ENCODE measurements at places on chromosomes 1 and 21.

DNA sequence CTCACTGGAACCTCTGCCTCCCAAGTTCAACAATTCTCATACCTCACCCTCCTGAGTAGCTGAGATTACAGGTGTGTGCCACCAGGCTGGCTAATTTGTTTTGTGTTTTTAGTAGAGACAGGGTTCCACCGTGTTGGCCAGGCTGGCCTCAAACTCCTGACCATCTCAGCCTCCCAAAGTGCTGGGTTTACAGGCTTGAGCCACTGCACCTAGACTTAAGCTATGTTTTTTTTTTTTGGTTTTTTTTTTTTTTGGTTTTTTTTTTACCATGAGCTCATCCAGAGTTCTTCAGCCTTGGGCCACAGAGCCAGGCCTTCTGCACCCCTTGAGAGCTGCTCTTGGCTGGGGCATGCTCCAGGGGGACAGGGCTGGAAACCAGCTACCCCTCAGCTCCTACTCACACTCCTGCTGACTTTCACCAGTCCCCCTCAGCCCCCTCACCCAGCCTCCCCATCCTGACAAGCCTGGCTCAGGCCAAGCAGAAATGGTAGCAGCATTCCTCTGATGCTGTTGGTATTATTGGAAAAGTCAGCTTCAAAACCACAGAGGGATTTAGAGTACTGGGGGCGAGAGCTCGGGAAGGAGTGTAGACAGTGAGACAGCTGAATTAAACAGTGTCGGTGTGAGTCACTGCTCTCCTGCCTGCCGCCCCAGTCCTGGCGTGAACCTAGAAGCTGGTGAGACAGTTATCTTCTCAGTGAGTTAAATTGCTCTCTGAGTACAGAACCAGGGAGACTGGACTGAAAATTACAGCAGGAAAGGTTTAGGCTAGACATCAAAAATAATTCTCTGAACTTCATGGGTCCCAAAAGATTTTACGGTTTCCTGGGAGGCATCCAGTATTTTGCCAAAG lies 63.7 kb downstream of the NAV1 start:
- DNase-seq: no peak

- no peak for DNase-seq
These were observed 52.8 kb upstream of the TBX15 start for GRCh38 chr1:119040906-119041305.

GRCh38 chr1:243943671-243944428 lies 93.8 kb upstream of the AKT3 start:
- DNase-seq: no peak

DNA sequence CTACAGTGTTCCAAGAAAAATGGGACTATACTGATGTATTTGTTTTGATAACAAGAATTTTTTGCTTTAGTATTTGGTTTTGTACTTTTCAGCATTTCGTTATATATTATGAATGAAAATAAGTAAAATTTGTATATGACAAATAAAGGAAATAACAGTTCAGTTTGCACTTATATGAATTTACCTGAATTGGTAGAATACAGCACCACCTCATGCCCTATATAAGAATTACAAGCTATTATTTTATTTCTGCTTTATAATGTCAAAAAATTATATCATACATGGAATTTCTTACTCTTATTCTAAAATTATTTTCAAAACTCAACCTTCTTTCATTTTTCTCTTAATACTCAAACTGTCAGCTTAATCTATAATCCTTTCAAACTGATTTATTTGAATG lies 14.6 kb downstream of the EFCAB7 start:
- DNase-seq: no peak

DNA sequence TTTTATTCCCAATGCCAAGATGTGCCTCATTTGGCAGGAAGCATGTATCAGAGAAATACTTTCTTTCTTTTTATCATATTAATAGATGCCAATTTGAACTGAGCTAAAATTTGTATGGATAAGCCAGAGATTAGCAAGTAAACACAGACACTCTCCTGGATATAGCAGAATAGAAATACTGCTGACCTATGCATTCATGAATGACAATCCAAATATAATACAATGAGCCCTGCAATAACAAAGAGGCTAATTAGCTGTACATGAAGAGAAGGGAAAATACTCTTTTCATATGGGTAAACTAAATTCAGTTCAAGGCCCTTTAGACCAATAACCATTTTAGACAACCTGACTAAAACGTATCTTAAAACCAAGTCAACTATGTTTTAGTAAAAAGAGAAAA lies 388.1 kb upstream of the NR5A2 start:
- DNase-seq: no peak

DNA sequence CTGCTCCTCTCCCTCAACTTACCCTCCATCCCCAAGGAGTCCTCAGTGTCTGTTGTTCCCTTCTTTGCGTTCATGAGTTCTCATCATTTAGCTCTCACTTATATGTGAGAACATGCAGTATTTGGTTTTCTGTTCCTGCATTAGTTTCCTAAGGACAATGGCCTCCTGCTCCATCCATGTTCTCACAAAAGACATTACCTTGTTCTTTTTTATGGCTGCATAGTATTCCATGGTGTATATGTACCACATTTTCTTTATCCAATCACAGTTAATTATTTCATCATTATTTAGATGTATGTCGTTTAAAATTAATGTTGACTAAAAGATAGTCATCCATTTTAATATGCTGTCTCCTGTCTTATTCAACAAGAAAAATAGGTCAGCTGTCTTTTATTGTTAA lies 134.1 kb downstream of the CRB1 start:
- no peak for DNase-seq

- DNase-seq: no peak
These were observed 93.2 kb upstream of the AJAP1 start for GRCh38 chr1:4561205-4561604.

DNA sequence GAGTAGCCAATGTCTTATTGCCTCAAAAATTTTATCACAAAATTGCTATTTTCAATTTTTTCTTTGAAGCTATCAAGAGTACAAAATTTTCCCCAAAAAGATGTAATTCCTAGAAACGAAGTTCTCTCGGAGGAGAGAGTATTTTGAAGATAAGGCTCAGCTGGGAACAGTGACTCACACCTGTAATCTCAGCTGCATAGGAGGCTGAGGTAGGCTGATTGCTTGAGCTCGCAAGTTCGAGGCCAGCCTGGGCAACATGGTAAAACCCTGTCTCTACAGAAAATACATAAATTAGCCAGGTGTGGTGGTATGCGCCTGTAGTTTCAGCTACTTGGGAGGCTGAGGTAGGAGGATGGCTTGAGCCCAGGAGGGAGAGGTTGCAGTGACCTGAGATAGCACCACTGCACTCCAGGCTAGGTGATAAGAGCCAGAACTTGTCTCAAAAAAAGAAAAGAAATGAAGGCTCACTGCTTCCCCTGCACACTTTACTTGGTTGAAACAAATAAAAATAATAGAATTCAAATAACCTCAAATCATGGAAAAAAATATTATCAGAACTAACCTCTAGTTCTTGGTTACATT lies 22.2 kb downstream of the TUT4 start:
- DNase-seq: no peak

- DNase-seq: no peak
These were observed 84.7 kb downstream of the LHX9 start for GRCh38 chr1:198001776-198002408.

DNA sequence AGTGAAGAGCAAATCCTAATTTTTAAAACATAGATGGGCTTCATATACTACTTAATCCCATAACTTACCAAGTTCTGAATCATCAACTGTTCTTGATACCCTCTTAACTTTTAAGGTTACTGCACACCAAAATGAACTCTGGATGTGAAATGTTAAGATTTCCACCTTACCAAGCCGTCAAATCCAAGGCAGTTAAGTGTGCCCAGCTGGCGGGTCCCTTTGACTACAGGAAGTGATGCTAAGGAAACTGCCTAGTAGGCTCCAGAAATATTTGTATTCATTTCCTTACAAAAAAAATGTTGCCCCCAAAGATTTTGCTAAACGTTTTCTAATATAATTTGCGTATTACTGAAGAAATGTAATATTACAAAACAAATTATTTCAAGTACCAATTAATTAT lies 10.7 kb downstream of the NRIP1 start:
- no peak for DNase-seq

DNA sequence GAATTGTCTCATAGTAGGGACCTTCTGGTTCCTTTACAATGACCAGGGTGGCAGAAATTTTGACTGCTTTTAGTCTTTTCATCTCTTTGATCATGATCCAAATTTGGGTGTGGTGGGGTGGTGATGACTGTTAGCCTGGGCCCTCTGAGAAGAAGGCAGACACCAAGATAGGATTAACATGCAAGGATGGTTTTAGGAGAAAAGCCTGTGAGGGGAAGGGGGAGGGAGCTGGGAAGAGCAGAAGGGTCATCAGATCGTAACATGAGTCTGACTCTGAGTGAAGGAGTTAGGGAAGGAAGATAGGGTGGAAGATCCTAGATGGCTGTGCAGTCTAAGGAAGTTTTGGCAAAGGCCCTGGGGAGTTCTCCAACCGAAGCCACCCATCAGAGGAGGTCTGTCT lies 28.5 kb upstream of the CAMSAP2 start:
- no peak for DNase-seq

- DNase-seq: no peak
These were observed 4.9 kb downstream of the TEX38 start for GRCh38 chr1:46676531-46676930.

GRCh38 chr1:46489169-46489637 lies 433 bp upstream of the DMBX1 start:
- DNase-seq: no peak

DNA sequence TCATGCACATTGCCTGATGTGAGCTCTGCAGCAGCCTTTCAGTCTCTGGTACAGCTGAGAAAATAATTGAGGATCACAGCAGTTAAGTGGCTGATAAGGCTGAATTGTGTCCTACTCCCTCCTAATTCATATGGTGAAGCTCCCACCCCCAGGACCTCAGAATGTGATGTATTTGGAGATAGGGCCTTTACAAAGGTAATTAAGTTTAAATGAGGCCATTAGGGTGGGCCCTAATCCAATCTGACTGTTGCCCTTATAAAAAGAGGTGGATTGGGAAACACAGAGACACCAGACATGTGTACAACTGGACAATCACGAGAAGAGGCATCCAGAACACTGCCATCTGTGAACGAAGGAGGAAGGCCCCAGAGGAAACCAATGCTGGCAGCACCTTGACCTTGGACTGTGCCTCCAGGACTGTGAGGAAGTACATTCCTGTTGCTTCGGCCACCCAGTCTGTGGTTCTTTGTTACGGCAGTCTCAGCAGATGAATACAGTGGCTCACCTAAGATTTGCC lies 148.1 kb downstream of the TRABD2B start:
- no peak for DNase-seq

- no peak for DNase-seq
These were observed 13.8 kb downstream of the DMBX1 start for GRCh38 chr1:46503421-46503820.

DNA sequence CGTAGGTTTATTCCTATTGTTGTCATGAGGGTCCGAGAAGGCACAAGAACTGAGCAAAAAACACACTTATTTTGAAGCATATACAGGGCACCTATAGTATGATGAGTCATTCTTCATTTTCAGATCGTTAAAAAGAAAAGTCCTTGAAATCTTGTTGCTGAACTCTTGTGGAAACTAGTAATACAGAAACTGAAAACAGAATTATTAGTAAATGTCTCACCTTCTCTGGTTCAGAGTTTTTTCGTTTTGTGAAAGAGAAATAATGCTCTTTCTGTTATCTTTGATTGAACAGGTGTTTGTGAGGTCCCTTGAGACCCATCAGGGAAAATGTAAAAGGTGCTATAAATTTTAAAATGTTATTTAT lies 102.0 kb upstream of the COA6 start:
- no peak for DNase-seq

DNA sequence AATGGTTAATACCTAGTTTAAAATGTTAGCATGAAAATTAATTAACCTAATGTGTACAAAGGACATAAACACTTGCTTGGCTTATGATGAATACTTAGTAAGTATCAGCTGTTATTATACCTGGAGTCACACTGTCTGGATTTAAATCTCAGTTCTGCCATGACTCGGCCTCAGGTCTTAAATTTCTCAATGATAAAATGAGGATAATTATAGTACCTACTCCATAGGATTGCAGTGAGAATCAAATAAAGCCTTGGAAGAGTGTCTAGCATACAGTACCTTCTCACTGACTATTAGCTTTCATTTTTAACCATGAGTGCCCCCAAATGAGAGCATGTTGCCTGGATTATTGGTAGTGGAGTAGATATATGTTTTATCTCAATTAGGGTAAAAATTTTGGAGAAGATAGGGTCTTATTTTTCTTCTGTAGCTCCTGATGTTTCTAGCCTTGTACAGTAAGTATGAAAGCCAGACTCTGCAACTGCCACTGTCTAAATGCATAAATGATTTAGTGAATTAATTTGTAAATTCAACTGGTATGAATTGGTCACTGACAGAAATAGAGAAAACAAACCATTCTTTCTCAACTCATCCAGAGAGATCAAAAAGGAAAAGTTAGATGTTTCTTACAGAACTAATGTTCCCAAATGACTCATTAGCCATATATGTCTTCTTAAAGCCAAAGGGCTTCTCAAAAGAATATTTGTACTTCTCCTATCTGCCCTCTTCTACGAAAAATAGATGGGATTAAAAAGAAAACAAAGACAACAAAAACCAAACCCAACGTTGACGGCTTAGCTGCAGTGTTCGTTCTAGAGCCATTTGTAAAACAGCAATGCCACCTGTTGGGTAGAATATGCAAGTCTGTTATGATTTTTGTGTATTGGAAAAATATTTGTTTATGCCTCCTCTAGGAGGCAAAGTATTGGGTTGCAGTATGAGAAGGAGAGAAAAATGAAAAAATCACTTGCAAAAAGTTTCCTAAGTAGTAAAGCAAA lies 53.8 kb upstream of the MROH9 start:
- no peak for DNase-seq

GRCh38 chr1:45952072-45952471 lies 148.7 kb downstream of the MAST2 start:
- DNase-seq: no peak

- no peak for DNase-seq
These were observed 1.7 kb upstream of the HLX start for GRCh38 chr1:220877377-220878095.

GRCh38 chr1:234633246-234634003 lies 23.4 kb upstream of the IRF2BP2 start:
- DNase-seq: no peak

DNA sequence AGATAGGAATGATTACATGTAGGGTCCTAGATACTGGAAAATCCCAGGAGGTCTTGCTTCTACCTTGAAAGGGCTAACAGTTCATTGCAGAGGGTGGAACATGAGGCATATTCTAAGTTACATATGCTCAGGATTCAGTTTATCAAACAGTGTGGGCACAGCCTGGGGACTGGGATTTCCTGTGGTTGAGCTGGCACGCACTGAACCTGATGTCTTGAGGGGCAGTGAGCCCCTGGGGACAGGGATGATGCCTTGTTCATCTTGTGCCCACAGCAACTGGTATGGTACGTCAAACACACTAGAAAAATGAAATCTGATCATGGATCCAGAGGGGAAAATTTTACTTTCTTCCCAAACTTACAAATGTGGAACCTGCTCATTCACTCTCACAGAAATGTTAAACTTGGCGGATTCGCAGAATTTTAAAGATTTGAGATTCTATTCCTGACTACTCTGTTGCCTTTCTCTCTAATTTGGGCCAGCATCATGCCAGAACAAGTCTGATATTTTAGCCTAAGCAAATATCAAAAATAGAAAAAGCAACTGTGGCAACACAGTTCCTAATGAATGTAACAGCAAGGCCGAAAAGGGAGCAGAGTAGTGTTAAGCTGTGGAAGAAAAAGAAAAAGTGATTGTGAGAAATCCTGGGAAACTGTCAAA lies 68.2 kb upstream of the COL24A1 start:
- no peak for DNase-seq
